ENCODE measurements at places on chromosomes 1 and 21.

DNA sequence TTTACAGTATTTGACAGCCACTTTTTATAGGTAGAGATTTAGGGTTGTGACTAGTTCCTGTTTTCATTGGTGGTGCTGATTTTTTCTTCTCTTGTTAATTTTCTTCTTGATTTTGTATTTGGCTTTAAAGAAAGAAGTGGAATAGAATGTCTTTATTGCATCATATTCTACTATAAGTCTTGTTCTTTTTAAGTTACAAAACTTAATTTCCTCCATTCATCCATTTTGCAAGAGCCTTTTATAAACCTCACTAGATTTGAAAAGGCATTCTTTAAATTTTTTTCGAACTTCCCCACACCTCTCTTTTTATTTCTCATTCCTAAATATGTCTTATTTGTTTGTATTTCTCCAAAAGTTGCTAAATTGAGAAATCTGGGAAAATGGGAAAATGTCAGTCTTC, 1368.6 kb upstream of the ADGRL4 start:
- no peak for DNase-seq

GRCh38 chr1:81848880-81849682, 48.3 kb downstream of the ADGRL2 start:
- DNase-seq = no peak

GRCh38 chr1:179586107-179586823, 5.4 kb upstream of the TDRD5 start:
- no peak for DNase-seq

- no peak for DNase-seq
Observed at GRCh38 chr1:215345766-215346165, 221.3 kb upstream of the KCTD3 start.

DNA sequence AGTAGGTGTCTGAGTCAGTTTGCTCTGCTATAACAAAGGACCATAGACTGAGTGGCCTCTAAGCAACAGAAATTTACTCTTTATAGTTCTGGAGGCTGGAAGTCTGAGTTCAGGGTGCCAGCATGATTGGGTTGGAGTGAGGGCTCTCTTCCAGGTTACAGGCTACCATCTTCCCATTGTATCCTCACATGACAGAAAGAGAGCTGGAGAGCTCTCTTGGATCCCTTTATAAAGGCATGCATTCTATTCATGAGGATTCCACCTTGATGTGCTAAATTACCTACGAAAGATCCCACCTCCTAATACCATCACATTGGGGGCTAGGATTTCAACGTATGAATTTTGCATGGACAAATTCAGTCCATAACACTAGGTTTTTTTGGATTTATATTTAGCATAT, 79.6 kb downstream of the LTN1 start:
- no peak for DNase-seq

- DNase-seq = no peak
Observed at GRCh38 chr1:174680101-174680500, 232.3 kb downstream of the GPR52 start.

GRCh38 chr1:226977643-226978431, 37.7 kb downstream of the COQ8A start:
- no peak for DNase-seq

GRCh38 chr1:226094451-226094850, 31.9 kb downstream of the H3-3A start:
- DNase-seq = no peak

- no peak for DNase-seq
Observed at GRCh38 chr1:8412183-8412831, 94.4 kb downstream of the SLC45A1 start.

DNA sequence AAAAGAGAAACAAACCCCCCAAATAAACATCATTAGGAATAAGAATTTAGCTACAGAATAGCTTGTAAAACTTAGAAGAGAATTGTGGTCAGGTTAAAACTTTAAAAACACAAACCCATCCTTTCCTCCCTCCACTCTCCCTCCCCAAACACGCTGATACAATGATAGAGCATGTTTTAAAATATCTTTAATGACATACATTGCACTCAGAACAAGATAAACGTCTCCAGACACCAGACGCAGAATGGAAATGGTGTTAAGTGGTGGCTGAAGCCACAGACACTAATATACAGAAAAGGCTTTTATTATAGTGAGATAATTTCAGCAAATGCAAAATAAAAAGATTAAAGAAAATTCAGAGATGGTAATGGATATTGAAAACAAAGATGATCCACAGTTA, 58.9 kb upstream of the SAMD13 start:
- no peak for DNase-seq

- DNase-seq = no peak
Observed at GRCh38 chr1:247386687-247387086, 29.3 kb upstream of the NLRP3 start.

DNA sequence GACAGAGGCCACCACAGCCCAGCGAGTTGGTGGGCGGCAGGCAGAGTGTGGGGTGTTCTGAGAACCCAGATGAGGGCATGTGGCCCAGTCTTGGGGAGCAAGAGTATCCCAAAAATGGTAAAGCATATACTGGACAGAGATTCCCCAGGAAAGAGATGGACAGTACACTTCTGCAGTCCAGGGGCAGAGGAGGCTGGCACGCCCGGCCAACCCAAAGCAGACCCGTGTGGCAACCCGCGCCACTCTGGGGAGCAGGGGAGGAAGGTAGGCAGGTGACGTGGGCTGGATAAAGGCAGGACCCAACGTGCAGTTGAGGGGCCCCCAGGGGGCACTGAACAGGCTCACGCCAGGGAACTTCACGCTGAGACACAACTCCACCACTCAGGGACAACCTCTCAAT, 46.4 kb upstream of the RIPK4 start:
- no peak for DNase-seq

DNA sequence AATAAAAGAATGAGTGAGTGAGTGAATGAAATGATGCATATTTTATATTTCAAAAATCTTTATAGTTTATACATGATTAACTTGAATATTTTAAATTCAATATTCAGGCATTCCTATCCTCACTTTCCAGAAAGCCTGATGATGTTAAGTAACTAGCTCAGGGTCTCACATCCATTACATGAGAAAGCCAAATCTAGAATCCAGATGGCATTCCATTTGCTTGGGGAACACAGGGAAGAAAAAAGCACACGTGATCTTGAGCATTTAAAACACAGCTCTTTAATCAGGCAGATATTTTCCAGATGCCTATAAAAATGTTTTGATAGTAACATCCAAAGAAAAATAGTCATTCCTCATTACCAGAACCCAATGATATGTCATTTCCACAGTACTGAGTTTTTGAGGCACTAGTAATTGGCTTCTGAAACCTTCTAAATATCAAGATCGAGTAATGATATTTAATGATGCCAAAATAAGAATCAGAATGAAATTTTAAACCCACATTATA, 291.9 kb downstream of the DSCAM start:
- no peak for DNase-seq

GRCh38 chr1:228885845-228886244, 150.6 kb downstream of the RHOU start:
- no peak for DNase-seq

DNA sequence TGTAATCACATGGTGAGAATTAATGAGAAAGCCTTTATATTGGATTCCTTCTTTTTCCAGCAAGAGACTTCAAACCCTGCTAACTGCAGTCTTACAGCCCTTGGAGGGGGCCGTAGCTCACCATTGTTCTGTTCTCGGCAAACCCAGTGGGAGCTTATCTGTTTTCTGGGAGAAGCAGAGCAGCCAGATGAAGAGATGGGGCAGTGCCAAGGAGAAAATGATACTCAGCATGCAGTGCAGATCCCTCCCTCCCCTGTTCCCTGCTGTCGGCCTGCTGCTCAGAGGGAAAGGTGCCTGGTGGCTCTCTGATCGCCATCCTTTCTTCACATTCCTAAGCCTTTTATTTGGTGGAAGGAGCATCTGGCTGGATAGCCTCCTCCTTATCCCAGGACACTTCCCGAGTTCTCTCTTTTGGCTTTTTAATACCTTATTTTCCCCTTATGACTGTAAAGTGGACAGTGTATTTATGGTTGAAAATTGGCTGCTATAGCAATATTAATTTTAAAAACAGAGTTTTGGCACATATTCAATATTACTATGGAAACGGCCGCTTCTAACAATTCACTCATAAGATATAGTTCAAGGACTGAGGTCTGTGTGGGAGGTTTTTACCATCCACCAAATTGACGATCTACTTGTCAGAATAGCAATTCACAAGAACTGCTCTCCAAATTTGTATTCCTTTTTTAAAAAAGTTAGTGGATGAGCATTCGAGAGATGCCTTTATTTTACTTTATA, 203.4 kb downstream of the CRB1 start:
- DNase-seq = no peak

- no peak for DNase-seq
Observed at GRCh38 chr1:22117238-22117637, 25.7 kb downstream of the WNT4 start.

- DNase-seq = no peak
Observed at GRCh38 chr1:40723196-40723955, 31.9 kb downstream of the NFYC start.

GRCh38 chr1:43708002-43708410, 670 bp downstream of the ST3GAL3 start:
- no peak for DNase-seq

- DNase-seq = no peak
Observed at GRCh38 chr1:179817056-179817455, 60.5 kb downstream of the TOR1AIP2 start.

DNA sequence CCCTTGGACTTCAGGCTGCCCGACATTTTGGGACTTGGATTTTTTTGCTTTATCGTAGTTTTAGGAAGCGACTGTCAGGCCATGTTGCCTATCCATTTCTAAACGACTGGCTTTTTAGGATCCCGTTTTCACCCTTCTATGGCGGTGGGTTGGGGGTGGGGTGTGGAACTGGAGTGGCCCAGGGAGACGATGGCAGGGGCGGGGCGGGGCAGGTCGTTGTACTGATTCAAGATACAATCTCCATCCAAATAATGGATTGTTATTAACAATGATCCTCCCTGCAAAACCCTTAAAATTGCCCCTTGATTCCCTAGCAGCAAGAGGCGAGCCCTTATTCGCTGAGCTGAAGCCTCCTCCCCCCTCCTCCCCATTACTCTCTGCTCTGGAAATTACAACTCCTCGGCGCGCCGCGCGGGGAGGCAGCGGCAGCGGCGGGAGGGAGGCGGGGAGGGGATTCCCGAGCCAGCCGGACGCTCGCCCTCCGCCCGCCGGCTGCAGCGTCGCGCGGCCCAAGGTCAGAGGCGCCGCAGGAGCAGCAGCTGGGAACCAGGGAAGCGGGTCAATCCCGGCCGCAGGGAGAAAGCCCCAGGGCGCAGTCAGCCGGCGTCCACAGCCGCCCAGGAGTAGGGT, at the start of gene TRIM67:
Gene TRIM67, plus strand, starts transcription at position 392 of the 630 bp plus-strand sequence. CDS start 912 bp downstream, outside the sequence.
- DNase-seq = no peak

- DNase-seq = no peak
Observed at GRCh38 chr1:19345391-19345790, 33.3 kb downstream of the SLC66A1 start.

DNA sequence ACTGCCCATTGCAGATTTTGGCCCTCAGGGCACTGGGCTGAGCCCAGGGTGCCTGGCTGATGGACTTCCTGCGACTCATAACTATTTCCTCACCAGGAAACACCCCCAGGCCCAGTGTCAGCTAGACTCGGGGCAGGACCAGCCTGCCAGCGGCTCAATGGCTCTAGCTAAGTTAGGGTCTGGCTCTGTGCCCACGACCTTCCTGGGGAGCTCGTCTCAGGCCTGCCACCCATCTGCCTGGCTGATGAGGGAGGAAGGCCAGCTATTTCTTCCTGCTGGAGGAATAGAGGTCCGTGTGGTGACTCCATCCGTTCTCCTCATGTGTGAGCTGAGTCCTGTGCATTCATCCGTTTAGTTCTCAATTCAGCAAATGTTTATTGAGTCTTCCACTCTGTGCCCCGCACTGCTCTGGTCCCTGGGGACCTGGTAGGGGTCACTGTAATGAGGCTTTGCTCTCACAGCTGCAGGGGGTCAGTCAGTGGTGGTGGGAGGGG, 44.5 kb downstream of the KIRREL1 start:
- no peak for DNase-seq

DNA sequence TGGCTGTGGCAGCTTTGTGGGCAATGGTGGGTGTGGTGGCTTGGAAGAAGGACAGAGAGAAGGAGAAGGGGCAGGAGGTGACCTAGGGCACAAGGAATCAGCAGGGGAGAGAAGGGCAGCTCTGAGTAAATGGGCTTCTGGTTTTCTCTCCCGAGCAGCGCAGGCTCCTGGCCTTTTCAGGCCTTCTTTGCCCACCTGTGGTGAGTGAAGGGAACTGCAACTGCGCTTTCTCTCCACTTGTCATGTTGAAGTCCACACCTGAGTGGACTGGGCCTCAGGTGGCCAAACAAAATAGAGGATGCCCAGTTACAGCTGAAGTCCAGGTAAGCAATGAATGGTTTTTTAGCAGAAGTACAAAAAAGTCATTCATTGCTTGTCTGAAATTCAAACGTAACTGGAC, 29.4 kb upstream of the KCNA10 start:
- no peak for DNase-seq

- no peak for DNase-seq
Observed at GRCh38 chr1:15578921-15579682, 5.7 kb downstream of the AGMAT start.

DNA sequence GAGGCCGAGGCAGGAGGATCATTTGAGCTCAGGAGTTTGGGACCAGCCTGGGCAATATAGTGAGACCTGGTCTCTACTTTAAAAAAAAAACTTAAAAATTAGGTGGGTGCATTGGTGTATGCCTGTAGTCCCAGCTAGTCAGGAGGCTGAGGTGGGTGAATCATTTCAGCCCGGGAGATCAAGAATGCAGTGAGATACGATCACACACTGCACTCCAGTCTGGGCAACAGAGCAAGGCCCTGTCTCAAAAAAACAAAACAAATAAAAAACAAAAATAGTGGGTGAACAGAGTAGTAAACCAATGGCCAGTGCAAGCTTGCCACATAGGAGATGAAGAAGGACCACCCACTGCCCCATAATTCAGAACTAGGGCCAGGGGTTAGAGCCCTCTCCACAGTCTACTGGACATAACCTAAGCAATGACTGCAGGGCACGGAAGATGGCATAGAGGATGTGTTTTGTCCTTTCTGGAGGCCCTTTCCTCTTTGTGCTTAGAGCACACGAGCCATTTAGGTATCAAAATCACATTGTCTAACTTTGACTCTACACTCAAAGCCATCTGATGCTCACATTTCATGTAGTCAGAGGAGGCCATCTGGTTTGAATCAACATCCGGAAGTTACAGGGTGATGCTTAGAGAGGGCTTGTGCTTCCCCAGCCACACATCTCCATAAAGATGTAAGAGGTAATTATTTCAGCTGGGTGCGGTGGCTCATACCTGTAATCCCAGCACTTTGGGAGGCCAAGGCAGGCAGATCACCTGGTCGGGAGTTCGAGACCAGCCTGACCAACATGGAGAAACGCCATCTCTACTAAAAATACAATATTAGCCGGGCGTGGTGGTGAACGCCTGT, 12.6 kb downstream of the CD2 start:
- no peak for DNase-seq

GRCh38 chr1:183165456-183165855, 20.6 kb upstream of the LAMC2 start:
- no peak for DNase-seq

DNA sequence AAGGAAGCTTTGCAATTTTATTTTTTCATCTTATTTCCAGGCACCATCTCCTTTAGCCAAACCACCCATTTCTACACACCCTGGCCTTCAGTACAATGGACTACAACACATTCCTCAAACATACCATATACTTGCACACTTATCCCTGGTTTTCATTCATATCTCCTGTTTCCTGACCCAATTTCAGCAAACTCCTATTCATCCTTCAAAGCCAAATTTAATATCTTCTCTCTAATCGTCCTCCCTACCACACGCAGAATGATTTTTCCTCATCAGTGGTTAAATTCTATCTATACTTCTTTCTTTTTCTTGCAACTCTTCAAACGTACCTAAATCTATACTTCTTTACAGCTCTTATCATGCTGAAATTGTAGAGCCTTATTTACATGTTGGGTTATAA, 2.9 kb downstream of the DENND2C start:
- no peak for DNase-seq
